ENCODE measurements at places on chromosomes 5 and 9. TPM values are rescaled to one million over a fixed set of nuclear protein-coding genes. Genes with fewer than 3 reads are reported as not detected.

DNA sequence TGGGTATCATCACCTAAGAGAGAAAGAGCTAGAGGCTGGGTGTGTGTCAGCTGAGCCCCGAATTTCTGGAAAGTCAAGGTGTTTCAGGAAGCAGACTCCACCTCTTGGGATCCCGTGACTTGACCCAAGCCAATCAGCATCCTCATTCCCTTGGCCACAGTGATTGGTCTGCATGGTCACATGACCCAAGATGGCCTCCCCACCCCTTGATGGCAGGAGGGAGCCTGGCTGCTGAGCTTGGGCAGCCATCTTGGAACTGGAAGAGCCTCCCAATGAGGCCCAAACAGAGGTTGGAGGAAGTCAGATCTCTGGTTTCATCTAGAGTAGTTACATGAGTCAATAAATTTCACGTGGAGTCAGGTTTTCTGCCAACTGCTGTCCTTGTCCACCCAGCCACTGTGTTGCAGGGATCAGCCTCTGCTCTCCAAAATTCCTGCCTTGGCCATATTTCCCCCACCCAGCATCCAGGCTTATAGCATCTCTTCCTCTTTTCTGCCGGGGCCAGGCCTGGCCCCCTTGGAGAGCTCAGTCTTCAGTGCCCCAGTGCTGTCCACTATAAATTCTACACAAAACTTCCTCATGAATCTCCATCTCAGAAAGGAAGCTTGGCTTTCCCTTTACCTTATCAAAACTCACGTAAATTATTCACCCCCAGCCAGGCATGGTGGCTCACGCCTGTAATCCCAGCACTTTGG, 17.2 kb upstream of the SUSD3 start:
- DNase-seq, result no peak
- H3K4me3 ChIP-seq, result no peak overlapping the region
- H3K27ac ChIP-seq, result no peak overlapping the region
- H3K36me3 ChIP-seq, result no peaks in the 10 kb centered on the region

GRCh38 chr9:135695642-135696041, 3.6 kb downstream of the SOHLH1 start:
- no peak overlapping the region for H3K27ac ChIP-seq
- no peaks in the 10 kb centered on the region for H3K4me1 ChIP-seq
- no peaks in the 10 kb centered on the region for H3K27me3 ChIP-seq
- H3K36me3 ChIP-seq, result no peaks in the 10 kb centered on the region
- DNase-seq, result no peak

- no peak overlapping the region for H3K27ac ChIP-seq
- H3K27me3 ChIP-seq, result no peaks in the 10 kb centered on the region
- H3K4me1 ChIP-seq, result no peaks in the 10 kb centered on the region
- H3K4me3 ChIP-seq, result no peak overlapping the region
Measured at GRCh38 chr5:43357067-43357466, 43.9 kb upstream of the HMGCS1 start.

Gene MIGA2
- 22.5 TPM for total RNA-seq

All from ovary (tissue), 10 donors.